ENCODE measurements at places on chromosomes 6 and 20.

- H3K27me3 ChIP-seq = no peaks in the 10 kb centered on the region
- no peaks in the 10 kb centered on the region for H3K4me1 ChIP-seq
- H3K4me3 ChIP-seq = no peak overlapping the region
- no peak for DNase-seq
- no peak overlapping the region for H3K27ac ChIP-seq
- no peaks in the 10 kb centered on the region for H3K36me3 ChIP-seq
Observed at GRCh38 chr6:90127595-90127994, 169.0 kb downstream of the BACH2 start.

- H3K36me3 ChIP-seq = no peaks in the 10 kb centered on the region
- no peak overlapping the region for H3K27ac ChIP-seq
- DNase-seq = no peak
- no peaks in the 10 kb centered on the region for H3K27me3 ChIP-seq
- no peak overlapping the region for H3K4me3 ChIP-seq
Observed at GRCh38 chr6:106790149-106790770, 160.9 kb downstream of the QRSL1 start.

DNA sequence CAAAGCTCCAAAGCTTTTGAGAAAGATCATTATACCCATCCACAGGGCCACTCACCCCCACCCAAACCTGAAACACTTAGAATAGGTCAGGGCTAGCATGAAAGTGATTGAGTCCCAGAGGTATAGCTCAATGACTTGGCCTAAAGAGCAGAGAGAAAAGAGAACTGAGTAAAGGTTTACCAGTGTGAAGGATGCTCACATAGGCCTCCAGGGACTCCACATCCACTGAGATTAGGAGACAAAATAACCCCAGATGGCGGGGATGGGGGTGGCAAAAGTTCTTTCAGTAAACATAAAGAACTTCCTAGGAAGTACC lies 12.2 kb downstream of the SAYSD1 start:
- no peak for DNase-seq
- no peak overlapping the region for H3K4me3 ChIP-seq
- no peak overlapping the region for H3K27ac ChIP-seq

GRCh38 chr20:3199976-3200755 lies 4.3 kb downstream of the DDRGK1 start:
- no peak overlapping the region for H3K4me3 ChIP-seq
- no peaks in the 10 kb centered on the region for H3K27me3 ChIP-seq
- peaks cover 86% of the 10 kb centered on the region for H3K36me3 ChIP-seq
- H3K27ac ChIP-seq = no peak overlapping the region

GRCh38 chr6:114010540-114010939 lies 39.6 kb upstream of the HDAC2 start:
- no peaks in the 10 kb centered on the region for H3K36me3 ChIP-seq
- peaks cover 12% of the 10 kb centered on the region for H3K4me1 ChIP-seq
- H3K27ac ChIP-seq = no peak overlapping the region
- H3K4me3 ChIP-seq = no peak overlapping the region

DNA sequence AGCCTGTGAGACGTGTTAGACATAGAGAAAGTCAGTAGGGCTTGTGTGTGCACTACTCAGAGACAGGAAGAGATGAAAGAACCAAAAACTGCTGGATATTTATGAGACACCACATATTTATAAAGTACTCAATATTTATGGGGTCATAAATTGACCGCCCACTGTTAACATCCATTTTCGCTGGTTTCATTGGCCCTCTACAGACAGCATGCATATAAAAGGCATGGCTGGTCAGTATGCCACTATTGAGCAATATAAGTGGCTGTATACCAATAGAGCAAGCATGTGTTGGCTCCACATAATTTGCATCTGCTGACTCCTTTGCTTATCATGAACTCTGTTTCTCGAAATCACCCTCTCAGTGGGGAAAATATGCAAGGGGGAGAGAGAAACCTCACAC lies 110.3 kb upstream of the BTN3A2 start:
- peak overlapping the region; percentile 8 for H3K4me3 ChIP-seq
- DNase-seq = no peak
- H3K27me3 ChIP-seq = no peaks in the 10 kb centered on the region
- H3K4me1 ChIP-seq = peaks cover 7% of the 10 kb centered on the region
- H3K36me3 ChIP-seq = no peaks in the 10 kb centered on the region
- no peak overlapping the region for H3K27ac ChIP-seq

DNA sequence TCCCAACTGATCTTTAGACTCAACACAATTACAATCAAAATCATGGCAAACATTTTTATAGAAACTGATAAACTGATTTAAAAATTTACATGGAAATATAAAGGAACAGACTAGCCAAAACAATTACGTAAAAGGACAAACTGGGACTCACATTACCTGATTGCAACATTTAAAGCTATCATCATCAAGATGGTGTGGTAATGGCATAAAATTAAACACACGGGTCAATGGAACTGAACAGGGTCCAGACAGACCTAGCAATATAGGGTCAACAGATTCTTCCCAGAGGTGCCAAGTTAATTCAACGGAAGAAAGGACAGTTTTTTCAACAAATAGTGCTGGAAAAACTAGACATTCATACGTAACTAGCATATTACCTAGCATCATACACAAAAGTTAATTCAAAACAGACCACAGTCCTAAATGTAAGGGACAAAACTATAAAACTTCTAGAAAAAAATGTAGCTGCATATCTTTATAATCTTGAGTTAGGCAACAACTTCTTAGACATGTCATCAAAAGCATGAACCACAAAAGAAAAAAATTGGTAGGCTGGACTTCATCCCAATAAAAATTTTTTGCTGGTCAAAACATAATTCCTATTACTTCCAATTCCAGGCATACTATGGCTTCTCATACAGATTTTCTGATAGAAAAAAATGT lies 147.4 kb upstream of the BEND6 start:
- H3K36me3 ChIP-seq = no peaks in the 10 kb centered on the region
- no peaks in the 10 kb centered on the region for H3K27me3 ChIP-seq
- no peak overlapping the region for H3K4me3 ChIP-seq
- peak; percentile 36 for DNase-seq
- H3K27ac ChIP-seq = peak overlapping the region; percentile 57
- H3K4me1 ChIP-seq = peaks cover 25% of the 10 kb centered on the region

DNA sequence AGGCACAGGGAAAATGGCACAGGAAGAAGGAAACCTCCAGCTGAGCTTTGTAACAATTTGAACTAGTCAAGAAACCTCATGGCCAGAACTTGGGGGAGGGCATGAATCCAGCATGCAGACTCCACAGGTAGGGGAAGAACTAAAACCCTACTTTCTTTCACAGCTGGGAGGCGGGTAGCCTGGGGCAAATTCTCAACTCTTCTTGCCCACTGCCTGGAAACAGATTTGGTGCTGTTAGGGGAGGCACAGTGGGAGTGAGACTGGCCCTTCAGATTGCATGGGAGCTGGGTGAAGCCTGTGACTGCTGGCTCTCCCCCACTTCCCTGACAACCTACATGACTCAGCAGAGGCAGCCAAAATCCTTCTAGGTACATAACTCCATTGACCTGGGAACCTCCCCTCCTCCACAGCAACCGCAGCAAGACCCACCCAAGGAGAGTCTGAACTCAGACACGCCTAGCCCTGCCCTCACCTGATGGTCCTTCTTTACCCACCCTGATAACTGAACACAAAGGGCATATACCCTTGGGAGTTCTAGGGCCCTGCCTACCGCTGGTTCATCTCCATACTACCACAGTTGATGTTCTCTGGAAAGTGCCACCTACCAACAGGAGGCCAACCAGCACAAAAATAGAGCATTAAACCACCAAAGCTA lies 37.2 kb upstream of the TRIM27 start:
- peak overlapping the region; percentile 10 for H3K27ac ChIP-seq
- H3K36me3 ChIP-seq = no peaks in the 10 kb centered on the region
- no peaks in the 10 kb centered on the region for H3K4me1 ChIP-seq

- H3K4me1 ChIP-seq = peaks cover 6% of the 10 kb centered on the region
- no peak overlapping the region for H3K4me3 ChIP-seq
- no peaks in the 10 kb centered on the region for H3K36me3 ChIP-seq
- H3K27ac ChIP-seq = no peak overlapping the region
Observed at GRCh38 chr20:6558341-6558740, 209.1 kb upstream of the BMP2 start.

DNA sequence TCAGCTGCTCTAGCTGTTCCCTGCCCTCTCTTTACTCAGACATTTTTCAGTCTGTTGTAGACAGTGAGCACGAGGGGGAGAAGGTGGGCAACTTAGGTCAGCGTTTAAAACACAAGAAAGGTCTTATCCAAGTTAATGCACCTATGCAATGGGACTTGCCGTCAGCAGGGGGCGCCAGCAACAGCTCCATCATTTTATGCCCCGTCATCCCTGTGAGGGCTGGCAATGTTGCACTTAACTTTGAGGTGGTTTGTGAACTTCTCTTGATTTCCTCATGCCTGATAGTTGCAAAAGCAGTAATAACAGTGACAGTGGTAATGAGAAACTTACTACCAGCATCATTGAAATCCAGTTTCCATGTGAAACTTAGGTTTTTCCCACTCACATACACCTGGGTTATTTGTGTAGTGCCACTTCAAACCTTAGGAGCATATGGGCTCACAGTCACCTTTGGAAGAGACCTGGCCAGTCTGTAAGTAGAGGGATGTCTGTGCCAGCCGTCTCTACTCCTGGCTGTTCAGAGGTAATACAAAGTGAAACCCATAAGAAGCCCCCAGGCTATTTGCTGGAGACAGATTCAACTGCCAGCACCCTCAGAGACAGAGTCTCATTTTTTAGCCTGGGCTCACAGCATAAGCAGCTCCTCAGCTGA lies 44.9 kb upstream of the ID1 start:
- H3K27me3 ChIP-seq = no peaks in the 10 kb centered on the region
- peak overlapping the region; percentile 85 for H3K27ac ChIP-seq
- peaks cover 70% of the 10 kb centered on the region for H3K36me3 ChIP-seq

DNA sequence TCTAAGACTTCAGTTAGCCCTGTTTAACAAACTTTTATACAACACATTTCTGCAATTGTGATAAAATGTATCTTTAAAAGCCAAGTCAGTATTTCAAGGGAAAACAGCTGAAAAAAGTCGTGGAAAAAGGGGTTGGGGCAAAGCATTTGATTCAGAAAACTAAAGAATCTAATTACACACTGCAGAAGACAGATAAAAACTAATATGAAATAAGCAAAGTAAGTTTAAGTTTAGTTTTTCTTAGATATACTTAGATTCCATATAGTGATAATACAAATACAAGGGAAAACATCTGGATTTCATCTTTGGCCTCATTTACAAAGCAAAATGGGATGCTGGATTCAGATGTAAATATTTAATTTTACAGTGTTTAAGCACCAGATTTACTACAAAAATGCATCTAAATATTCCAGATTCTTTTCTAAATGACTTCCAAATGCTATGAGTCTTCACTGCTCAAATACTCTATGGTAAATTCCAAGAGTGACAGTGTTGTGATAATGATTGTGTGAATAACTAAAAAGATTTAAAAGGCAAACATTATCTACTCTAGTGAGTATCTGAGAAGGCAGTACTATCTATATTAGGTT lies 1.5 kb upstream of the ADNP start:
- H3K4me3 ChIP-seq = no peak overlapping the region
- no peaks in the 10 kb centered on the region for H3K27me3 ChIP-seq
- H3K36me3 ChIP-seq = peaks cover 81% of the 10 kb centered on the region
- H3K4me1 ChIP-seq = peaks cover 15% of the 10 kb centered on the region
- DNase-seq = no peak

DNA sequence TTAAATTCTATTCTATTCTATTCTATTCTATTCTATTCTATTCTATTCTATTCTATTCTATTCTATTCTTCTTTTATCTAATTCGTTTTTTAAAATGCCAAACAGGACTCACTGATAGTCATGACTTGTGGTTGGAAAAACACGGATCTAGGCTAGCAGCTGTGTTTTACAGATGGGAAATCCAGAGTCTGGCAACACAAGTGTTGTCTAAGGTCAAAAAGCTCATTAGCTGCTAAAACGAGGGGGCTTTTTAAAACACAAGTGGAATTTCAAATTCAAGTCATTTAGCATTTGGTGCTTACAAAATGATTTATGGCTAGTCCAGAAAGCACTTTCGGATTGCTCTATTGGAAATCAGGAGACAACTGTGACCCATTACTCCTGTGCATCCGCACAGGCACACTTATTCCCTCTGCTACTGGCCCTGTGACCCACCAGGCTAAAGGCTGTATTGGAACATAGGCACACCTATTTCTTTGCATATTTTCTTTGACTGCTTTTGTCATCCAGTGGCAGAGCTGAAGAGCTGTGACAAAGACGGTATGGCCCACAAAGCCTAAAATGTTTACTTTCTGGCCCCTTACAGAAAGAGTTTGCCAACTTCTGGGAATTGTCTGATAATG lies 17.8 kb upstream of the MLIP start:
- H3K4me3 ChIP-seq = no peak overlapping the region
- no peak for DNase-seq
- no peak overlapping the region for H3K27ac ChIP-seq

DNA sequence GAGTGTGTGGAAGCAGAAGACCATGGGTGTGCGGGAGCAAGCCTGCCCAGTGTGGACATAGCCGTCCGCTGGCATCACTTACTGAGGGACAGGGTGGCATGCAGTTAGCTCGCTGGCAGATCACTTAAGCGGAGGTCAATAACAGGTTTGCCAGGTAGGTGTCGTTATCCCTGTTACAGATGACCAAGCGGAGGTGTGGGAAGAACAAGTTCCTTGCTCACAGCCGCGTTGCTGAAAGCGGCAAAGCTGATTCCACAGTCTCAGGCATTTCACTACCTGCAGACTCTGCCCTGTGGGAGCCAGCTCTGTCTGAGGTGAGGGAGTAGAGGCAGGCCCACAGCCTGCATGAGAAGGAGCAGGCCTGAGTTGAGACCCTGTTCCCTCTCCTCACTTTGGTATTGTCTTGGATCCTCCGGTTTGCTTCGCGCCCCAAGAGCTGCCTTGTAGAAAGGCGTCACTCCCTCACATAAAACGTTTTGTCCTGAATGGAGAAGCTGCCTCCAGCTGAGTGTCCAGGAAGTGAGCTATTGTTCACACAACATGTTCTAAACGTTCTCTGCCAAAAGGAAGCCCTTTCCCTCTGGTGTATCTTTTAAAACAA lies 96.9 kb downstream of the TCP11 start:
- no peak overlapping the region for H3K27ac ChIP-seq
- H3K36me3 ChIP-seq = peaks cover 4% of the 10 kb centered on the region
- peaks cover 23% of the 10 kb centered on the region for H3K4me1 ChIP-seq
- peak; percentile 17 for DNase-seq

DNA sequence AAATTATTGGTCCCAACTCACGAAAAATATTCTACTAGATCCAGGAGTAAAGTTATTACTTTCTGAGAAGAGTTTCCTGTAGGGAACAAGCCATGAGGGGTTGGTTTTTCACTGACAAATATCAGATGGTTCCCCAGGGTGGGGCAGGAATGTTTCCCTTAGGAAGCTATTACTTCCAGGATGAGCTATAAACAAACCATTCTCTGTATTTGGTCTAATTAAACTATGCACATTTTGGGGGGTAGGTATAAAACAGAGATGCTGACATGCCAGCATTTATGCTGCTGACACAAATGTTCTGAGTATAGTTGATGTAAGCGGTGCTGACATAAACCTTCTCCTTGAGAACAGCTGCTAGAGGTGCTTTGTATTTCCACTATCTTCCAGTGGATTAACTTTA lies 54.2 kb downstream of the OGFRL1 start:
- no peaks in the 10 kb centered on the region for H3K36me3 ChIP-seq
- DNase-seq = no peak
- H3K27ac ChIP-seq = no peak overlapping the region
- H3K4me3 ChIP-seq = no peak overlapping the region
